ENCODE measurements at places on chromosomes 1 and 21.

DNA sequence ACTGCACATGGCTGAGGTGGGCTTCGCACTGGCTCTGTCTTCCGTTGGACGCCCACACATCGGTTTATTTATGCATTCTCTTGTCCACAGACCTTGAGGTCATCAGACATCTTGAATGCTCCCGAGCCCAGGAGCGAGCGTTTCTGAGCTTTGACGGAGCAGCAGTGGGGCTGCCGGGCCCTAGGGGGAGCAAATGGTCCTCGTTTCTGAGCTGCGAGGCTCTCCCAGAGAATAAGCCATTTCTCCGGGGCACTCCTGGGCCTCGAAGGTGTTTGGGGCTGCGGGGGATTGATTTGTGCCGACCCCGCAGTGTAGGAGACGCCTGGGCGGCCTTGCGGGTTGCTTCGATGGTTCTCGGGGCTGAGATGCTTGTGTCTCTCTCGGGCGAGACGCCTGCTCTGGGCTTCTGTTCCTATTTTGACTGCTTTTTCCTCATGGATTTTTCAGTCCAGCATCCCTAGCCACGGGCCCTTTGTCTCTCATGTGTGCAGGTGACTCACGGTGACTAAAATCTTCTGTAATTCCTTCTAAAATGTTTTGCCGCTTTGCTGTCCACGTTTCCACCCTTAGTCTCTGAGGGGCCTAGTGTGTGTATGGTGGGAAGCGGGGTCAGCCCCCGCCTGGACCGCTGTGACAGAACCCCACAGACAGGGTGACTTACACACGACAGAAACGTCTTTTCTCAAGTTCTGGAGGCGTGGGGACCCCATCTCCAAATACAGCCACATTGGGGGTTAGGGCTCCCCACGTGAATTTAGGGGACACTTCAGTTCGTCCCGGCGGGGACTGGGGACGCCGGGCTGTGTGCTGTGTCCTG, 62.1 kb downstream of the FAAP20 start:
- no peak for DNase-seq

DNA sequence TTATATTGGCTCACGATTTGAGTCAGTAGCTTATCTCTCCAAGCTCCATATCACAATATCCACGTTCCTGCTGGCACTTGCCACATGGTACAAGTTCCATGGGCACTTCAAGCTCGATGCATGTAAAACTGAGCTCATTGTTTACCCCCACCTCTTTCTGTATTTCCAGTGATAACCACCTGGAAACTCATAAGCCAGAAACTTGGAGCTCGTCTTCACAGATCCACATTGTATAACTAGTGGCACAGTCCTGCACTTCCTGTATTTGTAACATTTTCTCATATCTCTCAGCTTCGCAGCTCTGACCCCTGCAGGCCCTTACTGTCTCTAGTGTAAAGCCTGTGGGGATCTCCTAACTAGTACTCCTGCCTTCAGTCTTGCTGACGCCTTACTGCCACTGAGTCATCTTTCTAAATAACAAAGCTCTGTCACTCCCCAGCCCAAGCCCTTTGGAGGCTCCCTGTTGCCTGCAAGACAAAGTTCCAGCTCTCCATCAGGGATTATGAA, 6.5 kb upstream of the C2CD4D start:
- DNase-seq, result no peak

GRCh38 chr1:20903437-20903836, 116.3 kb upstream of the HP1BP3 start:
- no peak for DNase-seq

DNA sequence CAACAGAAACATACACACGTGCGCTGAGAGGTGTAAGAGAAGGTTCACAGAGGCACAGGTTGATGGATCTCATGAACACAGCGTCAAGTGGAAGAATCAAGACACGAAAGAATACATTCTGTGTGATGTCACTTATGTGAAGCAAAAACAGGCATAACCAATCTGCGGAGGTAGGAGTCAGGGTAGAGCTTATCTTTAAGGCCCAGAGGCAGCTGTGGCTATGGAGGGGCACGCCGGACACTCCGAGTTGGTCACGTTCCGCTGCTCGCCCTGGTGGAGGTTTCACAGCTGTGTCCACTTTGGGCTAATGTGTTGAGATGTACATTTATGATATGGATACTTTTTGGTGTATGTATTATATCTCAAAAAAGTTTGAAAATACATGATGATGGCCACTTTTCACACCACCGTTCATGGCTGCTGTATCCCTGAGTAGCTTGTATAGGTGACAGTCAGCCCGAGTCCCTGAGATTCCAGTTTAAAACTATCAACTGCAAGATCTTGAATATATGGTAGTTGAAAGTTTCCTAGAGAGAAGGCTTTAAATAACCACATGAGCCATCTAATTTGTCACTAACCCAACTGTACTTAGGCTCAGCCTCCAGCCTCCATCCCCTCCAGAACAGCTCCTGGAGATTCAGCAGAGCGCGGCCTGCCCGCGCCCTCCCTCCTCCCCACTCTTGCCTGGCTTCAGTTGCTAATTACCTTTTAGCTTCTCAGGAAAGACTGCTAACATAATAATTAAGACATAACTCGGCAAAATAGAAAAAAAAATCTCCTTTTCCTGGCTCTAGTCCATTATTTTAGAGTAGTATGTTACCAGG, 6.7 kb upstream of the ADARB1 start:
- no peak for DNase-seq

GRCh38 chr1:220768126-220768601, 18.5 kb upstream of the MTARC1 start:
- DNase-seq, result no peak

DNA sequence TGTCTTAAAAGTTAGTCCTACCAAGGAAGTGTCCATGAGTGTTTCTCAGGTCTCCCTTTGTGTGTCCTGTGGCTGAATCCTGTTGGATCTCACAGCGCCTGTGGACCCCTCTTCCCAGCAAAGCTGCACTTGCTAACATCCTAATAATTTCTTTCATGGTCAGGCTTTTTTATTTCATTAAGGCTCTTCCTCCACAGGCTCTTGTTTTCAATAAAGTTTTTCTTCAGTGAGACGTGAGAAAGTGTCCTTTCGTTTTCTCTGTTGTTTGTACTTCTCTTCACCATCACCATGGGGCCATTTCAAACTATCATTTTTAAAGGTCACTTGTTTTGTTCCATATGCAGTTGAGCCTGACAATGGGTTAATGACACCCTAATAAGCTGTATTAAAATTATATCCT, 231.5 kb downstream of the LMO4 start:
- no peak for DNase-seq

- no peak for DNase-seq
Measured at GRCh38 chr1:95440511-95440910, 206.5 kb downstream of the RWDD3 start.

DNA sequence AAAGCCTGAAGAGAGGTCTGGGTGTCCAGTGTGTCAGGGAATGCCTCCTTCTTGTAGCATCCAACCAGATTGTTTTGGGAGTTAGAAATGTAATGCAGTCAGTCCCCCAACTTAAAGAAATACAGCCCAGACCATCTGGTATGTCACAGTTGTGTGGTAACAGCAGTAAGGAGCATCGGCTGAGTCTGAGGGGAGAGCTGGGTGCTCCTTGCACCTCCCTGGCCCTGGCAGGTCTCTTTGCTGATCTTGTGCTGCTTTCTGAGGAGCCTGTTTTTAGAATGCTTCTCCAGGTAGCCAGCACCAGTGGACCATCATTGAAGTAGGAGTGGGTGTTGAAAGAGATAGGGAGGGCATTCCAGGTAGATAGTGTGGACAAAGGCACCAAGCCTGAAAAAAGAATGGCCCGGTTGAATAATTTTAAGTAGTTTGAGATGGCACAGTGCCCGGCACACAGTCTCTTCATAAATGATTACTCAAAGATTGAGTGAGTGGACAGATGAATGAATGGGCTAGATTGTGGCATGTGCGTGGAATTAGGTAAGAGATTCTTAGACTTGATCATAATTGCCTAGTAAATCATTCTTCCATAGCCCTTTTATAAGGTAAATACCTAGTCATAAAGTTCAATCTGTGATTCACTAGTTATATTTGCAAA, 46.5 kb downstream of the LAMC1 start:
- no peak for DNase-seq

GRCh38 chr1:24105368-24106160, 6.4 kb downstream of the MYOM3 start:
- no peak for DNase-seq

GRCh38 chr1:81192647-81193642, 607.8 kb upstream of the ADGRL2 start:
- no peak for DNase-seq

GRCh38 chr1:101706366-101706765, 290.4 kb downstream of the OLFM3 start:
- DNase-seq, result no peak

GRCh38 chr1:203202431-203203245, 16.1 kb upstream of the CHI3L1 start:
- DNase-seq, result no peak

- no peak for DNase-seq
Measured at GRCh38 chr1:106406114-106406513, 650.4 kb upstream of the PRMT6 start.

DNA sequence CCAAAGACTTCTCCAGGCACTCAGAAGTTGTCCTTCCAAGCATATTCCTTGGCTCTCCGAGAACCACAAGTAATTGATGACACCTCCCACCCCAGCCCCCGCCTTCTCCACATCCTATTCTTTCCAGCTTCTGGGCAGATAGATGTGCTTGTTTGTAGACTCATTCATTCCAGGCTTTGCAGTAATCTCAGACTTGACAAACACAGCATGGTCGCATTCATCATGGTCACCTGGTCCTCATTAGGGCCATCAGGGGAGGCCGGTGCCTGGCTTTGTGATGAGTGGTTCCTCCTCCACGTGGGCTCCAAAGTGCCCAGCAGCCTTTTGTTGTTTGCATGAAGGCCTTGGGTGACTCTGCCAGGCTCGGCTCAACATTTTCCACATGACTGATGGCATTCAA, 28.5 kb upstream of the KCNE2 start:
- DNase-seq, result no peak

DNA sequence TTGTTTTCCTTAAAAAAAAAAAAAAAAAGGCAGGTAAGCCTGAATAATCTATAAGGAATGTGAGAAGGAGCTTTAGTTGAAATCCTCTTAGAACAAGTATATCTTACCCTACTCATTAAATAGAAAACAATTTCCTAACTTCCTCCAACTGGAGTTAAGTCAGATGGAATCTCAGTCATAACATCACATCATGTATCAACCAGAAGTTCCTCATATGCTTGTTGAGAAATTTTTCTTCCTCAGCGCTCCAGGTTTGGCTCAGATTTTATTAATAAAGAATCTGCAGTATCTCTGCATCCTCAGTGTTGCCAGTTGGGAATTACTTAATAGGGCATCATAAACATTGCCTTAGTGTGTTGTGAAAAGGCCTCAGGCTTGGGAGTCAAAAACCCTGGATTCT, 37.6 kb downstream of the DUSP10 start:
- no peak for DNase-seq

- no peak for DNase-seq
Measured at GRCh38 chr1:236269439-236269838, 12.3 kb downstream of the ERO1B start.

DNA sequence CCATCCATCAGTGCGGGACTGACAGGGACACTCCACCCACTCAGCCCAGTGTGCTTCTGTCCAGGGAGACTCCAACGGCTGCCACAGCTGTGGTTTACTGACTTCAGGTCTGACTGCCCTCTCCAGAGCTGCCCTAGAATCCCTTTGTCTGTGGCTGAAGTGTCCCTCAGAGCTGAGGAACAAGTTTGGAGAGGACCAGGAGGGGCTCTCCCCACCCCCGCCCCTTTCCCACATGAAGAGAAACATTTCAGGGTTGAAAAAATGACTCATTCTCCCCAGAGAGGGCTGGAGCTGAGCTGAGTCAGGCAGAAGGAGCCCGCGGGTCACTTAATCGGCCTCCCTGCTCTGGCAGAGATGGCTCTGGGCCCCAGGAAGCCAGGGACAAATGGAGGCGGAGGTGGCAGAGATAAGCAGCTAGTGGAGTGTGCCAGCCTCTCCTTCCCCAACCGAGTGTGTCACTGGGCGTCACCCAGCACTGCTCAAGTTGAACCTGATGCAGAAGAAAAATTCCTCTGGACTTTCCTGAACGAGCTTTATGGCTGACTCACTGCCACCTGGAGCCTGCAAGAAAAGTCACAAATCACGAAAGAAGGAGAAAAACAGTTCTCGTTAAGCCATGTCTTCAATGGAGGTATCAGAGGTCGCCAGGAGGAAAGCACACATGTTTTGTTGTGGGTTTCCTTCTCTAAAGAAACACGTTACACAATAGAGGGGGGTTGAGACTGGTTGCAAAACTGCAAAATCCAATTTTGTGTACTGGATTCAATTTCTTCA, 34.3 kb upstream of the ECE1 start:
- peak; percentile 48 for DNase-seq

DNA sequence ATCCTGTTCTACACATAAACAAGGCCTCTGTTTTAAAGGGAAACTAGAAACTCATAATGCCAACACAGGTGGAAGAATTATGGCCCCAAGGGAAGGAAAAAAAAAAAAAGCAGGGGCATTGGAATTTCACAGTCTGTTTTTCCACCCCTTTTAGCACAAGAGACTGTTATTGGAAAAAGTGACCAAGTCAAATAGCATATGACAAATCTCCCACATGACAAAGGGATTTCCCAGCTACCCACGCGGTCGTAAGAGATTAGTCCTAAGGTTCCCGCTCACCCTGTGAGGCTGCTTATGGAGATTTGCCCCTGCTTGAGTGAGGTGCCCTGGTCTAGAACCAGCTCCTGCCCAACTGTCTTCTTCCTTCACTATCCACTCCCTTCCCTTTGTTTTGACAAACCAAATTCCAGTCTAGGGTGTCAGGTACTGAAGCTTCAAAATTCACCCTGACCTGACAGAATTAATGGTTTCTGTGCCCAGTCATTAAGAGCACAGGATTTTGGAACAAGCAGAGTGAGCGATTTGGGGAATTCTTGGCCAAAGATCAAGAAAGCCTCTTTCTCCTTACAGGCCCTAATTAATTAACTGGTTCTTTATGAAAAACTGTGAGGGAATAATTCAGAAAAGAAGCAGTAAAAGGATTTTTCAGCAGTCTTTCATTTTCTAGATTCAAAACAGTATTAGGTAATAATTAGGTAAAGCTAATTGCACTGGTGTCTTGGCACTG, 107.3 kb downstream of the NMNAT2 start:
- no peak for DNase-seq

DNA sequence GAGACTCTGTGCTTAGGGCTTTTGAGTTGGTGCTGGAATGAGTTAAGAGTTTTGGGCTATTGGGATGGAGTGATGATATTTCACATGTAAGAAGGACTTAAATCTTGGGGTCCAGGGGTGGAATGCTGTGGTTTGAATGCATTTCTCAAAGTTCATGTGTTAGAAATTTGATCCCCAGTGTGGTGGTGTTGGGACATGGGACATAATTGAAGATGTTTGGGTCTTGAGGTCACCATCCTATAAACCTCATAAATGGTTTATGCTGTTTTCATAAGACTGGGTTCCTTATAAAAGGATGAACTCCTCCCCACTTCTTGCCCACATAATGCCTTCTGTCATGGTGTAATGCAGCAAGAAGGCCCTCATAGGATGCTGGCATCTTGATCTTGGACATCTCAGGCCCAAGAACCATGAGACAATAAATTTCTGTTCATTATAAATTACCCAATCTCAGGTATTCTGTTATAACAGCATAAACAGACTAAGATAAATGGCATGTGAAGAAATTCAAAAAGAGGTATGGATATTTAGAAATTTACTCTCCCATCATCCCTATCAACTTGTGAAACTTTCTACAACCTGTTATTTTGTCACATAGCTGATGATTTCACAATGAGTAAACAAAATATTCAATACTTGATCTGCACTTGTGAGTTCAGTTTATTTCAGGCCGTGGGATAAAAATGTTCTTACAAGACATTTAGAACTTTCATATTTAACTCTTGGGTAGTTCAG, 48.0 kb upstream of the NEK7 start:
- DNase-seq, result no peak

GRCh38 chr1:183241471-183241870, 55.4 kb downstream of the LAMC2 start:
- no peak for DNase-seq

GRCh38 chr21:46038871-46039397, 57.4 kb downstream of the COL6A1 start:
- no peak for DNase-seq
